Cerebellar nuclear complex (tissue), 1 donor: ENCODE measurements at places on chromosomes 6 and 20.

DNA sequence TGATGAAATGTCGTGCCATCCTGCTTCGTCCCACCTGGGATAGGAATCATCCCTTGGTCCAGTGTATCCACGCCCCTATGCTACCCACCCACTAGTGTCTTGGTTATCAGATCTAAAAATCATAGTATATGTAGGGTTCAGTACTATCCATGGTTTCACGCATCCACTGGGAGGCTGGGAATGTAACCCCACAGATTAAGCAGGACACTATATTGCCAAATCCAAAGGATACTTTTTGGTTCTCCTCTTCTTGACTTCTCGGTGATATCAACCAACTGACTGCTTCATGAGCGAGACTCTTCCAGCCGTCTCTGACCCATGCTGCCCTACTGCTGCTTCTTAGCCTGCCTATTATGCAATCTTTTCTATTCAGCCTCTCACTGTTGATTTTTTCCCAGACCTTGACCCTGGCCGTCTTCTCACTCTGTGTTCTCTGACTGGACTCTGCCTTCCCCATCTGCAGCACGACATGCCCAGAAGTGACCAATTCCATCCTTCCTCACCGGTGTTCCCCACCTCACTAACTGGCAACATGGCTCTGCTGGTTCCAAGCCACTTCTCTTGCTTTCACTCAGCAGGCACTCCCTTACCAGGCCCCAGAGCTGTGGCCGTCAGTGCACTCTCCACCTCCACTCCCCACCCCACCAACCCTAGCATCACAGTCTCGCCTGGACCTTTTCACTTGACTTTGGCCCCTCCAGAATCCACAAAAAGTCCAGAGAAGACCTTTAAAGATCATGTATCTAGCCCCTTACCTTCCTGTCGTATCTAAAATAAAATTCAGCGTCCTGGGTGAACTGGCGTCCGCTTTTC is 34.5 kb downstream of the GFRA4 start:
- DNase-seq: no peak

DNA sequence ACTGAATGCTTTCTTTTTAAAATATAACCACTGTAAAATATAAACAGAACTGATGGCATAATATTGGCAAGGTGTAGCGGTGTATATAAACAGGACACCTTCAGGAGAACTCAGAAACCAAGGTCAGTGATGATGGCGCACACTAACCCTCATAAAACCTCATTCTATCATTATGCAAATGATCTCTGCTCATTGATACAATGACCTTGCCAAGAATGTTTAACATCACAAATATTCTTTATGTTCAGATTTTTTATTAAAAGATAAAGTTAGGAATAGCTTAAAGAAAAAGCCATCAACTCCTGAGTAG is 48.6 kb upstream of the DST start:
- no peak for DNase-seq

GRCh38 chr6:161079566-161080262 is 88.1 kb downstream of the MAP3K4 start:
- DNase-seq: no peak

DNA sequence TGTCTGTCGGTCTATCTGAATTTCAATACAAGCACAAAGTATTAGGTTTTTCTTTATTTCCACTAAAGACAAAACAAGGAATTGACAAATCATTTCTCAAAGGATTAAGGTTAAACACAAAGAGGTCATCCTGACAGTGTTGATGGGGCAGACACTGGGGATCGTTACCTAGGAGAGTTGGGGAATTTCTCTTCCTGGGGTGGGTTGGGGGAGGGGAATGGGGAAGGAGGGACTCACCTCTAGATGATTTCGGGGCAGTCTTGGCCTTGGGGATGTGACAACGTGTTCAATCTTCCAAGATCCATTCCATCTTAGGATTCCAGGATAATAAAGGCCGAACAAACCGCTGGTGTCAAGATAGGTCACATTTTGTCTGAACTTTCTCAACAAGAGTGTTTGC is 35.4 kb upstream of the FOXA2 start:
- DNase-seq: no peak

DNA sequence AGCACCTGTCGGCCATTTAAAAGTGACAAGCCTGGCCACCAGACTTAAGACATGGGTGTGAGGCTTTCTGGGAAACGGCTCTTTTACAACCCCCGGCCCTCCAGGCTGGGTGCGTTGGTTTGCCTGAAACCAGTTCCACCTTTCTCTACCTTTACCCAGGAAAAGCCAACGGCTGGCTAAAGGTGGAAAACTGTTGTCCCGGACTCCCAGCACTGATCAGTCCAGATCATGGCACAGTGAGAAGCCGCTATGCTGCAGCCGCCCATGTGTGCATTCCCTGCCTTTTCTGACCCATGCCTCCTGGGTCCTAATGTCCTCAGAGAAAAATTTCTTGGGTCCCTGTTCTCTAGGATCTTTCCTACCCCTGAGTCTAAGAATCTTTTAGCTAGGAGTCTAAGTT is 655.7 kb upstream of the HS3ST5 start:
- no peak for DNase-seq

- DNase-seq: no peak
Measured at GRCh38 chr6:29531668-29532067, 27.9 kb downstream of the UBD start.

GRCh38 chr6:26457264-26457805 is 420 bp upstream of the BTN2A1 start:
- no peak for DNase-seq
